ENCODE measurements at places on chromosomes 7 and 10.
A peak's percentile ranks its signal among the peaks of the same experiment; 100 is the strongest.

GRCh38 chr7:104814126-104814525, 199.9 kb upstream of the KMT2E start:
- DNase-seq: no peak

DNA sequence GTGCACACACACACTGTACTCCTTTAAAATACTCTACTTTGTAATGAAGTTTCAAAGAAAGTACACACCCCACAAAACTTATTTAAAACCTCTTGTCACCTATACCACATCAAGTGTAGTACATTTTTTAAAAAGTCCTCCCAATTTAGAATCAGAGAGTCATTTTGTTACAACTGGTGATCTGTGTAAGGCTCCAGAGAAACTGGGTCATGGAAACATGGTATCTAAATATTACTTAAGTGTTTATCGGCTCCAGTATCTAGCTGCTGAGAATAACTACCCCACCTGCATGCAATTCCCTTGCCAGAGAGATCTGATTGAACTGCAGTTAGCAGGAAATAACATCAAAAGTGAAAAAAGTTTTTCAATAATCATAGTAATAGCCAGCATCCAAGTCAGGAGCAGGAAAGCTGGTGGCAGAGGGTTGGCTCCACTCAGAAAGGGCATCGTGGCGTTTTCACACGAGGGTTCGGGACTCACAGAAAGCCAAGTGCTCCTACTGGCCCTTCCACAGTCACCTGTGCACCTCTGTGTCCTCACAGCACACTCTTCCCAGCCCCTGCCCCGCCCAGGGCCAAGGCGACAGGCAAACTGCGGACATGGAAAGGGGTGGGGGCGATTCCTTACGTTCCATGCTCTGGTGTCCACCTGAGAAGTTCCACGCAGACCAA, 6.5 kb downstream of the RGS10 start:
- DNase-seq: no peak

- no peak for DNase-seq
Measured at GRCh38 chr7:80937336-80937735, 18.5 kb upstream of the SEMA3C start.

DNA sequence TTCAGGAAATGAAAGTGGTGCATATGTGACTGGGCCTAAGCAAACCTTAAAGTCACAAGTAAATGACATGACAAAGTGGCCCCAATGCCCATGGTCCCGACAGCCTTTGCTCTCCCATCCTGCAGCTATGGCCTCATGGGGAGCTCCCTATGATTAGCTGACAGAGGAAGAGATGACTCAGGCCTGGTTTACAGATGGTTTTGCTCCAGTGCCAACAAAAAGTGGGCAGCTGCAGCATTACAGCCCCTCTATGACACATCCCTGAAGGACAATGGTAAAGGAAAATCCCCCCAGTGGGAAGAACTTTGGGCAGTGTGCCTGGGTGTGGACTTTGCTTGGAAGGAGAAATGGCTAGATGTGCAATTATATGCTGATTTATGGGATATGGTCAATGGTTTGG, 105.1 kb upstream of the ADCY1 start:
- no peak for DNase-seq

DNA sequence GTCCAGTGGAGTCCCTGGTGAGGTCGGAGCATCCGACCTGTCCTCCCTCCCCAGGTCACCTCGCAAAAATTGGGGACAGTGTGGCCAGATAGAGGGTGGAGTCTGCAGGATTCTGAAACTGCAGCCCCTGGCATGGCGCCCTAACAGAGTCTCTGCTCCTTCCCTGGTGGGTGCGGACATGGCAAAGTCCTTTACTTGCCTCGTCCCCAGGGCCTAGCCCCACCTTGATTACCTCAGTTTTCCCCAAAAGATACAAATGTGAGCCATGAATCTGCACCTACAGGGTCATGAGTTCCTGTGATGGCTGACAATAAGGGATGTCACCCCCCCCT, 47.7 kb downstream of the NPVF start:
- no peak for DNase-seq

GRCh38 chr10:83007510-83007909, 1131.8 kb upstream of the GHITM start:
- DNase-seq: no peak

GRCh38 chr7:767941-768731, 41.1 kb upstream of the PRKAR1B start:
- DNase-seq: no peak

GRCh38 chr10:34808801-34809745, 6.0 kb downstream of the PARD3 start:
- DNase-seq: peak; percentile 75

DNA sequence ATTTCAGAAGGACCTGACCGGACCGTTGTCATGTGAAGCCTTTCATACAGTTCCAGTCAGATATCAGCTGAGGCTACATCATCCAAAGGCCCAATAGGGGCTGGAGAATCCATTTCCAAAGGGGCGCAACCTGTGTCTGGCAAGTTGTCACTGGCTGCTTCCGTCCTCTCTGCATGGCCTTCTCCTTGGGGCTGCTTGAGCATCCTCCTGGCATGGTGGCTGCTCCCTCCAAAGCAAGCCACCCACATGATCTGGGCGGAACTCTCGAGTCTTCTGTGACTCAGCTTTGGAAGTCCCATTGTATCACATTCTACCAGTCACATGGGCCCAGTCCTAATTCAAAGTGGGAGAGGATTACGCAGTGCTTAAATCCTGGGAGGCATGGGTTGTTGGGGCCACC, 207.0 kb upstream of the SHH start:
- DNase-seq: no peak

- DNase-seq: no peak
Measured at GRCh38 chr10:33410096-33410859, 75.8 kb upstream of the NRP1 start.

DNA sequence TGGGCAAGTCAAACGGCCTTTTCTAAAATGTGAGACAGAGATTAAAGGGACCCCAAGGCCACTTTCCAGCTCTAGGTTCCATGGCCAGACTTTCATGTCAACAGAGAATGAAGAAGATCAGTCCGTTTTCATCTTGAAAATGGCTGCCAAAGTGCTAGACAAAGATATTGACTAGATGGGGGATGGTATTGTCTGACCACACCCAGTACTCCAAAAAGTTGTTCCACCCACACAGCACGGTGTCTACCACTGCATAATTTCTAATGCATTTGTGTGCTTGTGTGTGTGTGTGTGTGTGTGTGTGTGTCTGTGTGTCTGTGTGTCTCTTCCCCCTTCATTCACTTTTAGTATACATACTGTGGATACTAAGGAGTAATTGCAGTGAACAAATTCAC, 1.3 kb downstream of the COL1A2 start:
- DNase-seq: peak; percentile 1

- DNase-seq: no peak
Measured at GRCh38 chr7:112692333-112692732, 97.9 kb downstream of the TMEM168 start.

GRCh38 chr10:37937864-37938263, 38.6 kb downstream of the ZNF25 start:
- no peak for DNase-seq

DNA sequence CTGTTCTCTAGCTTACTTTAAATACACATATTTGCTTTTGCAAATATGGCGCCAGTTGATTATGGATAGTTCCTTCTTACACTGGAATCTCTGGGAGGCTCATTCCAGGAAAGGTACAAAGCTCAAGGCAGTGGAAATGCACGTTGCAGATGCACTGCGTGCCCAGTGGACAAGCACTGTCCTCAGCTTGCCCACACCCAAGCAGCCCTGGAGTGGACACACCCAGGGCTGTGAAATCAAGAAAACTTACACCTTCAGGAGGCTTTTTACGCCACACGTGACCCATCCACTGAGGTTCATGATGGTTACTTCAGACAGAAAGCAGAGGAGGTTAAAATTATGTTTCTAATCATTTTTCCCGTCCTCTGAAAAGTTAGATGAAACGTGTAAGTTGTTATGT, 248.5 kb downstream of the VTI1A start:
- DNase-seq: no peak
